Renal cortex interstitium (tissue), 15 donors: ENCODE measurements at places on chromosomes 6 and 20. TPM values are rescaled to one million over a fixed set of nuclear protein-coding genes. Genes with fewer than 3 reads are reported as not detected.

The SEMG1 gene
- polyA plus RNA-seq, result not detected

GRCh38 chr6:14732226-14732843 lies 513.5 kb upstream of the JARID2 start:
- DNase-seq, result no peak

GRCh38 chr6:53540129-53540692 lies 4.7 kb downstream of the GCLC start:
- no peak for DNase-seq

The ARMH2 gene
- not detected for polyA plus RNA-seq

GRCh38 chr6:77034161-77034560 lies 429.1 kb downstream of the HTR1B start:
- DNase-seq, result no peak

- DNase-seq, result no peak
Measured at GRCh38 chr6:45438151-45438550, 60.4 kb upstream of the SUPT3H start.

The PTCRA gene
- 0.40 TPM for polyA plus RNA-seq

GRCh38 chr20:3811467-3812258 lies 8.7 kb upstream of the AP5S1 start:
- no peak for DNase-seq

The RIPPLY2 gene
- not detected for polyA plus RNA-seq

DNA sequence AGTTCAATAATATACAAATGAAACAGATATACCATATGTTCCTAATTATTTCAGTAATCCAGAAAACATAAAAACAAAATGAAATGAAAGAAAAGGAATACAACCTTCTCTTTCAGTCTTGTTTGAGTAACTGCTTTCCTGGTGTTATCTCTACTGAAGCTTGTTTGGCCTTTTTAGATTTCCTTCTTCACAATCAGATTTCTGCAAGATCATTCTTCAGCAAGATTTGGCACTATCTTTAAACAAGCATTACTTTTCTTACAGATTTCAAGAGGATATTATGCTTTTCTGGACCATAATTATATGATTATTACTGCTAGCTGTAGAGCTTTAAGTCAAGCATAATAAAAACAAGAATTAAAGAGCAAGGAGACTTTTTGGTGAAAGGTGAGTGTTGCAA lies 120.2 kb downstream of the MYB start:
- DNase-seq, result no peak

- DNase-seq, result no peak
Measured at GRCh38 chr6:42315259-42315990, 97.8 kb upstream of the MRPS10 start.

DNA sequence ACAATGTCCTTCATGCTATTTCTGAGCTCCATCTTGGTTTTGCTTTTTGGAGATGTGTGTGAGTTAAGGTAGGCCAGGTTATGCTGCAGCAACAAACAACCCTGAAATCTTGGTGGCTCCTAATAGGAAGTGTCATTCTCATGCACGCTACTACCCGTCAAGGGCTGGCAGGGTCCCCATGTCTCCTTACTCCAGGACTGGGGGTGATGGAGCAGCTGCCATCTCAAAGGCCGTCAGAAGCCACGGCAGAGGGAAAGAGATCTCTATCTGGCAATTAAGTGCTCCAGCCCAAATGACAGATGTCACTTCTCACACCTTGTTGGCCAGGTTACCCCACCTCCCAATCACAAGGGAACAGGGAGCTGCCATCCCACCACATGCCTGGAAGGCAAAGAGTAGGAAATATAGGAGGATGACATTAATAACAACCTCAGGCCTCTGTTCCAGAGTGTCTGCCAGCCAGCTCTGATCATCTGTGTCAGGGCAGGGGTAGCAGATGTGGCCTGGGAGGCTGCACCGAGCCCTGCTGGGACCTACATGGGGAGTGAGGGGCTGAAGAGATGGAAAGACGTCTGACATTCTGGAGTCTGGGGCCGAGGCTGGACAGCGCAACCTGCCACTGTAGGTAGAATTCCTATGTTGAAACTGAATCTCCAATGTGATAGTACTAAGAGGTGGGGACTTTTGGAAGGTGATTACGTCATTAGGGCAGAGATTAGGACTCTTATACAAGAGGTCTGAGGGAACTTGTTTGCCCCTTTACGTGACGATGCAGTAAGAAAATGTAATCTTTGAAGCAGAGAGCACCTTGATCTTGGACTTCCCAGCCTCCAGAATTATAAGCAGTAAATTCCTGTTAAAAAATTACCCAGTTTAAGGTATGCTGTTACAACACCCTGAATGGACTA lies 4.8 kb upstream of the SDCBP2 start:
- no peak for DNase-seq

- DNase-seq, result no peak
Measured at GRCh38 chr6:81791756-81792155, 39.3 kb upstream of the TENT5A start.

- no peak for DNase-seq
Measured at GRCh38 chr20:10369723-10370090, 64.3 kb downstream of the MKKS start.

The GSTA2 gene
- 0.36 TPM for polyA plus RNA-seq

GRCh38 chr6:118965371-118965770 lies 30.4 kb upstream of the MCM9 start:
- no peak for DNase-seq

The PRL gene
- polyA plus RNA-seq, result 0.13 TPM

GRCh38 chr6:70113171-70113570 lies 189.7 kb downstream of the COL9A1 start:
- DNase-seq, result no peak
